ENCODE measurements at places on chromosomes 2 and 18.
A peak's percentile ranks its signal among the peaks of the same experiment; 100 is the strongest.

GRCh38 chr2:6314218-6314960, 551.3 kb downstream of the CMPK2 start:
- no peak for DNase-seq

- no peak for DNase-seq
Measured at GRCh38 chr2:113996671-113997594, 107.0 kb downstream of the ACTR3 start.

GRCh38 chr18:70314151-70314782, 25.4 kb downstream of the SOCS6 start:
- DNase-seq: no peak

- no peak for DNase-seq
Measured at GRCh38 chr2:9430316-9431293, 7.2 kb downstream of the CPSF3 start.

GRCh38 chr2:21294446-21294845, 170.7 kb downstream of the TDRD15 start:
- DNase-seq: no peak

DNA sequence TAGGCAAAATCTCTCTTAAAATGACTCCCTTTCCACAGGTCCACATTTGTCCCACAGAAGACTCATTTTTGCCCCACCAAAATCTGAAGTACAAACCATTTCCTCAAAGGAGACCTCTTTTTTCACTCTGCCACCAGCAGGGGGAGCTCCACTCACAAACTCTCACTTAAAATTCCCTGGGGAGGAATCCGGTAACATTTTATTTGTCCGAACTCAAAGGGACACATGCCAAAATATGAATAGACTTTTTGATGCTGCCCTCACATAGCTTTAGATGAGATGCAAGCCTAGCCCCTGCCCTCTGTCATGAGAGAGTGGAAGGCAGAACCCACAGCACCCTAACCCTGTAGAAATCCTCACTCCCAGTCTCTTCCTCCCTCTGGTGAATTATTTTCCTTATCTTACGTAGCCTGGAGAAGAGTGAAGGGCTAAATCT, 57.1 kb downstream of the RMDN2 start:
- peak; percentile 60 for DNase-seq

DNA sequence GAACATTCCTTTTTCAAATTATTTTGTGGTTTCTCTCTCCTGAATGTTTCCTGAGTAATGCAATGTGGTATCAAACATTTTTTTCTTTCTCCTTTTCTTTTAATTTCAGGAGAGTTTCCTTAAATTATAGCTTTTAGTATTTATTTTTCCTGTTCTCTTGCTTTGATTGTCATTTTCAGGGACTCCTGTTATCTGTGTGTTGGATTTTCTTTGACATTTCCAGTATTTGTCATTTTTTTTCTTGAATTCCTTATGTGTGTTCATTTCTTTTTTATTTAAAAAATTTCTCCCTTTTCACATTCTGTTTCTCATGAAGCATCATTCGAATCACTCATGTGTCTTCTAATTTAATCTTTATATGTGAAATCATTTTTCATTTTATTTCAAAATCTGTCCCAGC, 61.0 kb downstream of the NPPC start:
- DNase-seq: no peak

GRCh38 chr2:205076405-205076804, 531.1 kb downstream of the PARD3B start:
- no peak for DNase-seq

DNA sequence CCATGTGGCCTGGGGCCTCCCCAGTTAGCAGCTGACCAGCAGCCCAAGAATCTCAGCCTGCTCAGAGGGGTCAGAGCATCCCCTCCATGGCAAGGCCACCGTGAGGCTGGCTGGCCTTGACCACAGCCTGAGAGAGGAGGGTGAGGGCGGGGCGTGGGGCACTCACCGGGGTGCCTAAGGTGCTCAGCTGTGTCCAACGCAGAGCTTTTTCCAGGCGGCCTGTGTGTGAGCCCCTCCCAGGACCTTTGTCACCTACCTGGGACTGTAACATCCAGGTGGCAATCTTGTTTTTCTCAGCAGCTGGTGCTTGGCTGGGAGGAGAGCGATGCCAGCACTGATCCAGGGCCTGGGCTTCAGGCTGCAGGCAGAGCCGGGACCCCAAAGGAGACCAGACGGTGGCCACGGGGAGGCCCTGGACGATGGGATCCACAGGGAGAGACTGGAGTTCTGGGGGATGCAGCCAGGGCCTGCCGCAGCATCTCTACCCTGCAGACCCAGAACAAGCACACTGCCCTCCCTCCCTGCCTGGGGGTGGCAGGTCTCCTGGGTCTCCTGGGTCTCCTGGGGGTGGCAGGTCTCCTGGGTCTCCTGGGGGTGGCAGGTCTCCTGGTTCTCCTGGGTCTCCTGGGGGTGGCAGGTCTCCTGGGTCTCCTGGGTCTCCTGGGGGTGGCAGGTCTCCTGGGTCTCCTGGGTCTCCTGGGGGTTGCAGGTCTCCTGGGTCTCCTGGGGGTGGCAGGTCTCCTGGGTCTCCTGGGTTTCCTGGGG, 12.3 kb downstream of the SNED1 start:
- DNase-seq: peak; percentile 2

GRCh38 chr2:111910609-111911277, 12.3 kb downstream of the MERTK start:
- DNase-seq: no peak

GRCh38 chr2:213995400-213996105, 415.3 kb upstream of the VWC2L start:
- DNase-seq: no peak

DNA sequence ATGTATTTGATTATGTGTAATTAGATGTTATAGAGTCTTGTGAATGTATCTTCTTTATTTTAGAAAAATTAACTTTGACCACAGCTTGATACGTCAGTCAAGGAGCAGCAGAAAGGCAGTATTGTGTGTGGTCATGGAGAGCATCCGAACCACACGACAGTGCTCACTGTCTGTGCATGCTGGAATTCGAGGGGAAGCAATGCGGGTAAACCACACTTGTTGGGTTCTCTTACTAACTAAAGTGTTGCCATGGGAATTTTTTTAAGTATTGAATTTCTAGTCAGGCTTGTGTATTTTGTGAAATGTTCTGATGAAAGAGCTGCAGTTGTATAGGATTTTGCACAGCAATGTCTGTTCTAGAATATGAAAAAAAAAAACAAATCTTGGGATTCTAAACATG, 4.8 kb downstream of the PJVK start:
- DNase-seq: no peak

- no peak for DNase-seq
Measured at GRCh38 chr18:3193331-3193730, 26.4 kb downstream of the MYOM1 start.

DNA sequence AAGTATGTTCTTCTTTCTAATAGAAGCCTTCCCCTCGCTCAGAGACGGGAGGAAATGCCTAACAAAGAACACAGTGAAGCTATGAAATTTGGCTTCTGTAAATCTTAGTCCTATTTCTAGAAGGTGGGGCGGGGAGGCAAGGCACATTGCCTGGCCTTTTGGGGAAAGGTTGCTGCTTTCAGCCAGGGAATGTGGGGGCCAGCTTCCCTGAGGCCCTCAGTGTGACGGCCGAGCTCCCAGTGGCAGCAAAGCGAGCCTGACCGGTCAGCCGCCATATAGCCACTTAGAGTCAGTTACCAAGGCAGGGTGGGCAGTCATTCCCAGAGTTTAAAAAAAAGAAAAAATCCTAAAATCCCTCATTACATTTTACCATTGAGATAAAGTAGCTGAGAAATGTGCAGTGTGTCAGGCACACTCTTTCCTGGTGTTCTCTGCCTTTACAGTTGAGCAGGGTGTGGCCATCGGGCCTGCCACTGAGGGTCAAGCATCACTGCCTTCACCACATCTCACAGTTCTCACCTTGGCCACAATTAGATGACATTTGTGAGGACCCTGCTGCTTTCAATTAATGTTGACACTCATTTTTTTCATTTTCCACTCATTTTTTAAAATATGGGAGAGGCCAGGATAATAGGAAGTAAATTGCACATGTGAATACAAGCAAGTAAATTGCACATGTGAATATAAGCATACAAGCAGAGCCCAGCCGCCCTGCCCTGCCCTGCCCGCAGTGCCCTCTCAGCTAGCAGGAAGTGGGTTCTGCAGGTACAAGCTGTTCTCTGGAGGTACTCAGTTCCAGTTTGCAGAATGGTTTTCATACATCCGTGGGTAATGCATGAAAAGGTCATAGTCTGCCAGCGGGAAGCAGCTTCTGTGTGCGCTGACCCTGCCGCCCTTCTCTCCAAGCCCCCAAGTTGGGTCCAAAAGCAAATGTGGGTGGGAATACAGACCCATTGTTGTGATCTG, 76.9 kb downstream of the WDSUB1 start:
- peak; percentile 69 for DNase-seq

GRCh38 chr2:32358111-32358482, 1.3 kb downstream of the BIRC6 start:
- peak; percentile 13 for DNase-seq

- DNase-seq: no peak
Measured at GRCh38 chr2:186113284-186113683, 372.8 kb upstream of the ZC3H15 start.

- no peak for DNase-seq
Measured at GRCh38 chr18:8121101-8121500, 488.1 kb upstream of the RAB12 start.

Measured in activated CD4-positive, alpha-beta T cell treated with anti-CD3 and anti-CD28 coated beads, Interleukin-2, amount 10 ng/mL, durations not matched to agents 7 days and 5 days (primary cell).